ENCODE measurements at places on chromosomes 16 and 17. TPM values are rescaled to one million over a fixed set of nuclear protein-coding genes. Genes with fewer than 3 reads are reported as not detected.

GRCh38 chr16:84597931-84598351 lies 19.9 kb downstream of the COTL1 start:
- no peak overlapping the region for H3K4me3 ChIP-seq
- no peaks in the 10 kb centered on the region for H3K27me3 ChIP-seq
- H3K27ac ChIP-seq: no peak overlapping the region
- no peaks in the 10 kb centered on the region for H3K36me3 ChIP-seq
- peaks cover 3% of the 10 kb centered on the region for H3K4me1 ChIP-seq

DNA sequence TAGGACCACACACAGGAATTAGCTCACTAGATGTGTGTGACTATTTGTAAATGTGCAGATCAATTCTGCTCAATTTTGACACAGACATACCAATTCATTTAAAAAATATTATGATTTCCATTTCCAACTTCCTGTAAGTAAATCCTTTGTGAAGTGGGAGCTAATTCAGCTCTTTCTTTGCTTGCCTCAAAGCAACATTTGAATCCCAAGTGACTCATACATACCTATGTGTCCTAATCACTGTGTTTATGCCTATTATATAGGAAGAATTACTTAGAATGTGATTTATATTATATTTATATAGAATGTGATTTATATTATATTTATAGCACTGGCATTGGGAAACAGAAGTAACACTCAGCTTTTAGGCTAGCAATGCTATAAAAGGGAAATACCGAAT lies 195.9 kb upstream of the C17orf78 start:
- H3K36me3 ChIP-seq: peaks cover 5% of the 10 kb centered on the region
- no peak overlapping the region for H3K4me3 ChIP-seq
- H3K27ac ChIP-seq: no peak overlapping the region
- DNase-seq: no peak

GRCh38 chr17:38357486-38358123 lies 6.0 kb downstream of the SOCS7 start:
- no peak overlapping the region for H3K4me3 ChIP-seq
- no peak overlapping the region for H3K27ac ChIP-seq
- H3K36me3 ChIP-seq: no peaks in the 10 kb centered on the region
- H3K27me3 ChIP-seq: no peaks in the 10 kb centered on the region
- peaks cover 8% of the 10 kb centered on the region for H3K4me1 ChIP-seq

DNA sequence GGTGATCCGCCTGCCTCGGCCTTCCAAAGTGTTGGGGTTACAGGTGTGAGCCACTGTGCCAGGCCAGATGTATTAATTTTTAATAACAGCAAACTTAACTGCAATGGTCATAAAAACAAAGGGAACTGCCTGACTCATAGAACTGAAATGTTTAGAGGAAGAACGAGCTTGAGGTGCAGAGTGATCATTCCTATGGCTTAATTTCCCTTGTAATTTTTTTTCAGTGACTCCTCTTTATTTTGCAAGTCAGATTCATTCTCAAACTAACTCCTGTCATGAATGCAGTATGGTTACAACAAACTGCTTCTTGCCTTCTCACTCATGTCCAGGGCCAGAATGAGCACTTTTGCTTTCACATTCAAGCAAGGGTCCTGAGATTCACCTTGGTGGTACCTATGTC lies 231.3 kb downstream of the HAPSTR1 start:
- no peaks in the 10 kb centered on the region for H3K27me3 ChIP-seq
- DNase-seq: no peak
- no peaks in the 10 kb centered on the region for H3K36me3 ChIP-seq
- no peak overlapping the region for H3K4me3 ChIP-seq
- no peaks in the 10 kb centered on the region for H3K4me1 ChIP-seq

Gene TAC4
- polyA plus RNA-seq: not detected

Gene JUP
- polyA plus RNA-seq: 80.2 TPM

Gene NHLRC4
- 0.59 TPM for polyA plus RNA-seq

GRCh38 chr17:20965492-20965891 lies 77.3 kb downstream of the USP22 start:
- no peaks in the 10 kb centered on the region for H3K27me3 ChIP-seq
- H3K4me3 ChIP-seq: no peak overlapping the region
- no peaks in the 10 kb centered on the region for H3K36me3 ChIP-seq
- no peak overlapping the region for H3K27ac ChIP-seq
- no peak for DNase-seq

DNA sequence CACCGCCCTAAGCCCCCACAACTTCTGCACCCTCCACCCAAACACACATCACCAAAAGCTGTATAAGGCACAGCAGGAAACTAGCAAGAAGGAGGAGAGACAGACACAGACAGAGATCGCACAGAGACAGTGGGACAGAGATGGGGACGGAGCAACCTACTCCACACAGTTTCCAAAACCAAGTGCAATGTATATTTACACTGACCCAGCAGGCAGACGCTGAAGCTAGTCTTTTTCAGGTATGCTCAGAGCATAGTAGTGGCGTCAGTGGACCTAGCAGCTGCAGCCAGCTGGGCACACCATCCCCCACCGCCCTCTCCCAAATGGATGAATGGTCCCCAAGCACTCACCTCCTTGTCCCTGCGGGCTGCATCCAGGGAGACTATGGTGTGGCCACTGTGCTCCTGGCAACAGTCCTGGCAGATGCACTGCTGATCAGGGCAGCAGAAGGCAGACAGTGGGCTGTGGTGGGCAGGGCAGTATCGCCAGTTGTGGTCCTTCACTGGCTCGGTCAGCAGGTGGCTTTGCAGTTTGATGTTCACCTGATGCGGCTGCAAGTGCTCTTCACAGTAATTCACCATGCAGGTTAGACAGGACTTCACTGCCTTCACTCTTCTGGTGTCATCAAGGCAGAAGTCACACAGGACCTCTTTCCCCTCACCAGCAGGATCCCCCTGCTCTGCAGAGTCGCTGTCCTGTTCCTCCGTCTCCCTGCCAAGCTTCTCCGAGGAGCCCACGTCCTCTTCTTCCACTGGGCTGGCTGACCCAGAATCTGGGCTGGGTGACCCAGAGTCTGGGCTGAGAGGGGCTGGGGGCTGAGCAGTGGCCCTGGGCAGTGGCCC lies 31.5 kb upstream of the FBXW10B start:
- DNase-seq: peak; percentile 14
- no peaks in the 10 kb centered on the region for H3K27me3 ChIP-seq
- peaks cover 16% of the 10 kb centered on the region for H3K4me1 ChIP-seq
- peak overlapping the region; percentile 73 for H3K4me3 ChIP-seq
- no peaks in the 10 kb centered on the region for H3K36me3 ChIP-seq

- H3K4me1 ChIP-seq: peaks cover 7% of the 10 kb centered on the region
- peaks cover 7% of the 10 kb centered on the region for H3K36me3 ChIP-seq
- H3K27ac ChIP-seq: no peak overlapping the region
- no peak overlapping the region for H3K4me3 ChIP-seq
- H3K27me3 ChIP-seq: no peaks in the 10 kb centered on the region
Observed at GRCh38 chr16:57531635-57532265, 4.6 kb downstream of the CCDC102A start.

DNA sequence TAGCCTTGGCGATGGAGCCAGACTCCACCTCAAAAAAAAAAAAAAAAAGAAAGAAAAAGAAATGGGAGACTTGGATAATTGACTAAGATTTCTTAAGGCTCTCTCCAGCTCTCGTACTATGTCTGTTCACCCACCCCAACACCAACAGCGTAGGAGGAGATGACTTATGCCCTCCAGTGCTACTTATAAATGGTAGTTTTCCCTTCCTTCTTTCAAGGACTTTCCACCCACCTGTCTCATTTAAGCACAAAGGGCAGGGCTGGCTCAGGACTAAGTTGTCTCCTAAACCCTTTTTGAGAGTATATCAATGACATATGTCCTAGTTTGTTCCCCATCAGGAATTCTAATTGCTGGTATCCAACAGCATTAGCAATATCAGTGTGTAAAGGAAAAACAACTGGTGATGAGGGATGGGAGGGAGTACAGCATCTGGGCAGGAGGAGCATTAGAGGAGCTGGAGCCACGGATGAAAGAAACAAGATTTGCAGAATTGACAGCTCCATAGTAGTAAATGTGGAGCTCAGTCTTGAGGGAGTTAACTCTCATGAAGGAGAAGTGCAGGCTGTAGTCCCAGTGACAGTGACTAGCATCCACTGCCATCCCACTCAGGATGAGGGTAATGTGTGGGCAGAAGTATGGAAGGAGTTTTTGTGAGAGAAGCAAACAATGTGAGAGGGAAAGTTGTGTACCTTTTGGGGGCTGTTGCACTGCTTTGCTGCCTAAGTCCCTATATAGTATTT lies 17.2 kb downstream of the UBE2Z start:
- no peaks in the 10 kb centered on the region for H3K27me3 ChIP-seq
- no peak overlapping the region for H3K4me3 ChIP-seq
- no peak overlapping the region for H3K27ac ChIP-seq
- DNase-seq: no peak
- H3K4me1 ChIP-seq: no peaks in the 10 kb centered on the region
- peaks cover 100% of the 10 kb centered on the region for H3K36me3 ChIP-seq

GRCh38 chr17:44348988-44349364 lies 3.9 kb downstream of the GRN start:
- H3K36me3 ChIP-seq: peaks cover 33% of the 10 kb centered on the region
- H3K4me1 ChIP-seq: peaks cover 14% of the 10 kb centered on the region
- no peaks in the 10 kb centered on the region for H3K27me3 ChIP-seq
- H3K4me3 ChIP-seq: no peak overlapping the region

DNA sequence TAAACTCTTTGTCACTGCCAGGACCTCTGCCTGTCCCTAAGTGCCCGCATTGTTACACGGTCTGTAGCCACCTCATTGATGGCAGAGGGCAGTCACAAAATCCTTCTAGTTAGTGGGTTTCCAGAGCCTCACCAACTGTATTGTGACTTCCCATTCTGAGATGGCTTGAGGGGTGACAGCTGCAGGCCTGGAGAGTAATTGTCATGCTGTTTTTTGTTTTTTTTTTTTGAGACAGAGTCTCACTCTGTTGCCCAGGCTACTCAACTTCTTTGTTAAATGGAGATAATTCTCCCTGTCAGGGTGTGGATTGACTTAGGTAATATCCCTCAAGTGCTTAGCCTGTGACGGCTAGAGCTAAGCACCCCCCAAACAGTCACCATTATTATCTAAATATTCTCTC lies 77.9 kb downstream of the SDR42E1 start:
- DNase-seq: no peak
- H3K4me3 ChIP-seq: no peak overlapping the region

Gene SSTR5
- polyA plus RNA-seq: 1.4 TPM

DNA sequence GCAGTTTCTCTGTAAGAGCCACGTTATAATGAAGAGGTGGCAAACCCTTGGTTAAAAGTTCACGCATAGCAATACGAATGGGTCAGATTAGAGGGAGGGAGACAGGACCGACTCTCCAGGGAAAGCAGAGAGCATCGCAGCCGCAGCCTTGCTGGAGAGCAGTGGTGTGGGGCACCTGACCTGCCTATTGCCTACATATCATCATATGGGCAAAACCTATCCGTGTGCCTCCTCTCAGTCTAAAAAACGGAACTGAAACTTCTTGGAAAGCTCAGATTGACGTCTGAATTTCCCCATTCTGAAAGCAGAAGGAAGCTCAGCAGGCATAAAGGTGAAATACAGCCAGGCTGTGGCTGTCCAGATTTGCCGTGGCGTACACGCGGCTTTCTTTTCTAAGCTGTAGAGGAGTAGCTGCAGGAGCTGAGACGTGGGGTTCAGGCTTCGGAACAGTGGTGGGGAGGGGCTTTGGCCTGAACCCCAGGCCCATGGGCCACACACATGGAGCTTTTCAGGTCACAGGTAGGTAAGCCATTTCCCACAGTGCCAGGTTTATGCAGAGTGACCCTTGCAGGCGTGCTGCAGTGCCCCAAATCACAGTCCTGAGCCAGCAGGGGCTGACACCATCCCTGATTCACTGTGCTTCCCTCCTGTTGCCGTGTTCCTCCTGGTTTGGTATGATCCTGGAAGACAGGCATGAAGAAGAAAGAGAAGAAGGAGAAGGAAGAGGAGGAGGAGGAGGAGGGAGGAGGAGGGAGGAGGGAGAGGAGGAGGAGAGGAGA lies 41.6 kb upstream of the TNRC6C start:
- peaks cover 49% of the 10 kb centered on the region for H3K27me3 ChIP-seq
- H3K36me3 ChIP-seq: no peaks in the 10 kb centered on the region
- H3K4me1 ChIP-seq: peaks cover 12% of the 10 kb centered on the region
- no peak overlapping the region for H3K27ac ChIP-seq
- no peak overlapping the region for H3K4me3 ChIP-seq

DNA sequence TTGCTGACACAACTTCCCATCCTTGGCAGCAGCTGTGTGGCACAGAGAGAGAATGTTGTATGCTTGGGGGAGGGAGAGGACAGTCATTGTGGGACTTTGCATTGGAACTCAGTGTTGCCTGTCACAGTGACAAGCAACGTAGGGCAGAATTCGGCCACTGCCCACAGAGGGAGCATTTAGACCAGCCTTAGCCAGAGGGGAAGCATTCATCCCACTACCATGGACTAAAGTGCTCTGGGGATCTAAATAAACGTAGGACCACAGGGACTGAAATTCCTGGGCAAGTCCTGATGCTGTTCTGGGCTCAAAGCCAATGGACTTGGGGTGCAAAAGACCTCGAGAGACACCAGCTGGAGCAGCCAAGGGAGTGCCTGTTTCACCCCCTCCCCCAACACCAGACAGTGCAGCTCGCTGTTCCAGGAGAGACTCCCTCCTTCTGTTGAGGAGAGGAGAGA lies 44.9 kb downstream of the ABCA8 start:
- DNase-seq: no peak
- no peak overlapping the region for H3K4me3 ChIP-seq
- H3K27ac ChIP-seq: peak overlapping the region; percentile 75
- peaks cover 13% of the 10 kb centered on the region for H3K36me3 ChIP-seq
- no peaks in the 10 kb centered on the region for H3K27me3 ChIP-seq

DNA sequence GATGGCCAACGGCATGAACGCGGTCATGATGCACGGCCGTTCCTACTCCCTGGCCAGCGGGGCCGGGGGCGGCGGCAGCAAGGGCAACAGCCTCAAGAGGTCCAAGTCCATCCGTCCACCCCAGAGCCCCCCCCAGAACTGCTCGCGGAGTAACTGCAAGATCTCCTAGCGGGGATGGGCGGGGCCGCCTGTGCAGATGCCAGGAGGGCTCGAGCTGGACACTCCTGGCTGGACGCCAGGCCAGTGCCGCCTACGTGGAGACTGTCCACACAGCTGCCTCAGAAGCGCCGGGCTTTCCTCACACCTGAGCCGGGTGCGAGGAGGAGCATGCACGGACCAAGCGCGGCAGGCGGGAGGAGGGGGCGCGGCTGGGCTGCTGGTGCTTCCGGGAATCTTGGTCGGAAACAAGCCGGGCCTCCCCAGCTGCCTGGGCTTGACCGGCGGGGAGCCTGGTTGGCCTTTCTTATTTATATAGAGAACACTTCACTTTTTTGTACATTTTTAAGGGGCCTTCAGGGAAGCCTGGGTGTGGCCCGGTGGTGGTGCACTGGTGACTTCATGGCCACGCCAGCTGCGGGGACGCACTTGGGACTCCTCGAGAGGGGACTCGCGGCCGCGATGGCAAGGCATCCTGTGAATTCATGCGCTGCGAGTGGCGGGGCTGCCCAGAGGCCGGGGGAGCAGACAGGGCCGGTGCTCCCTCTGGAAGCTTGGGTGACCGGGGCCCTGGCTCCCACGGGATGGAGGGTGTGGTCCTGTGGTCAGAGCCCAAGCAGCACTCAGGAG lies 3.1 kb upstream of the WFIKKN1 start:
- H3K4me1 ChIP-seq: peaks cover 20% of the 10 kb centered on the region
- no peaks in the 10 kb centered on the region for H3K27me3 ChIP-seq
- no peak overlapping the region for H3K4me3 ChIP-seq
- H3K36me3 ChIP-seq: no peaks in the 10 kb centered on the region

Gene CD79B
- 11.6 TPM for polyA plus RNA-seq

Measured in heart right ventricle (tissue), 16 donors.